ENCODE measurements at places on chromosomes 7 and 10. TPM values are rescaled to one million over a fixed set of nuclear protein-coding genes. Genes with fewer than 3 reads are reported as not detected.

AKR1E2 gene
- not detected for total RNA-seq

BHLHA15 gene
- not detected for total RNA-seq

AKR1D1 gene
- total RNA-seq = not detected

AGR2 gene
- not detected for total RNA-seq

OPALIN gene
- total RNA-seq = not detected

GJD4 gene
- not detected for total RNA-seq

CPA2 gene
- total RNA-seq = not detected

METTL27 gene
- 0.48 TPM for total RNA-seq

PDE6C gene
- not detected for total RNA-seq

KLF14 gene
- 0.64 TPM for total RNA-seq

SEC31B gene
- total RNA-seq = 0.31 TPM

ADCYAP1R1 gene
- total RNA-seq = 0.17 TPM

HYAL4 gene
- total RNA-seq = 0.37 TPM

SNX13 gene
- 65.9 TPM for total RNA-seq

SPDYE2B gene
- not detected for total RNA-seq

FAM25G gene
- total RNA-seq = not detected

CRYGN gene
- not detected for total RNA-seq

HOXA4 gene
- total RNA-seq = 0.88 TPM

ANKRD1 gene
- 6.0 TPM for total RNA-seq

OPN1SW gene
- total RNA-seq = not detected

CACNA2D1 gene
- total RNA-seq = 28.0 TPM

PHYH gene
- total RNA-seq = 7.0 TPM

SPAM1 gene
- not detected for total RNA-seq

THSD7A gene
- 0.41 TPM for total RNA-seq

ELFN1 gene
- 0.37 TPM for total RNA-seq

PAX4 gene
- total RNA-seq = not detected

LRRD1 gene
- total RNA-seq = 0.12 TPM

VWA2 gene
- not detected for total RNA-seq

LCOR gene
- 6.4 TPM for total RNA-seq

ZNF716 gene
- 0.53 TPM for total RNA-seq

PKD1L1 gene
- total RNA-seq = 0.08 TPM

IRF5 gene
- total RNA-seq = 2.6 TPM

STEAP1B gene
- 1.1 TPM for total RNA-seq

TET1 gene
- 2.0 TPM for total RNA-seq

RASA4B gene
- total RNA-seq = 0.83 TPM

NSUN6 gene
- 5.3 TPM for total RNA-seq

APBB1IP gene
- not detected for total RNA-seq
